Effector memory CD8-positive, alpha-beta T cell (primary cell): ENCODE measurements at places on chromosomes 12 and 14.
A peak's percentile ranks its signal among the peaks of the same experiment; 100 is the strongest.

DNA sequence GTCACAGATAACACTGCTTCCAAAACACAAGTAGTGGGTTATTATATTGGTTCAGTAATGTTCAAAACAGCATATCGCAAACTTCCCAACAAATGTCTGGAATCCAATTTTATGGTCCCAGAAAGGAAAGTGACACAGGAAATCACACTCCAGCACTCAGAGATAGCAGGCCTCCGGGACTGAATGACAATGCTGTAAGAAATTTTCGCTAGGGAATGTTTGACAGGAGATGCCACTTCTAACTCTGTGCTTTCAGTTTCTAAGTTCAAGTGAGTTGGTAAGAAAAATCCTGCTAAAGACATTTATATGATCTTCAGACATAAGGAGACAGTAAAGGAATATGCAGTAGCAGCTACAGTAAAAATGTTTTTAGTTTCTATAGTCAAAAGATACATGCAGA lies 93.2 kb downstream of the SLC2A13 start:
- DNase-seq: no peak

DNA sequence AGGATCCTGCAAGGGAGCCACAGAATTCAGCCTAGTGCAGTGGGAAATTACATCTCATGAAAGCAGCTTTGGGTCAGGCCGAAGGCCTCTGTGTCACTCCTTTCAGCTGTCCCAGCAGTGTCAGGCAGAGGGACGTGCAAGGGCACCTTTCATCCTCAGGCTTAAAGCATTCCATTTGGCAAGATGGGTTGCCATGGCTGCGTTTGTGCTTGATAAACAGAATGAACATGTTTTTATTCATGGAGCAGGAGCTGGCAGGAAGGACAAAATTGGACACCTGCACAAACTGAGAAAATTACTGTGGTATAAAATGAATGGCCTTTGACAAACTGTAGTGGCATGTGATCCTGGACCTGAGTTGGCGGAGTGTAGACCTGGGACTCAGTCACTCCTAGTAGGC lies 29.4 kb downstream of the ACAD10 start:
- no peak for DNase-seq

DNA sequence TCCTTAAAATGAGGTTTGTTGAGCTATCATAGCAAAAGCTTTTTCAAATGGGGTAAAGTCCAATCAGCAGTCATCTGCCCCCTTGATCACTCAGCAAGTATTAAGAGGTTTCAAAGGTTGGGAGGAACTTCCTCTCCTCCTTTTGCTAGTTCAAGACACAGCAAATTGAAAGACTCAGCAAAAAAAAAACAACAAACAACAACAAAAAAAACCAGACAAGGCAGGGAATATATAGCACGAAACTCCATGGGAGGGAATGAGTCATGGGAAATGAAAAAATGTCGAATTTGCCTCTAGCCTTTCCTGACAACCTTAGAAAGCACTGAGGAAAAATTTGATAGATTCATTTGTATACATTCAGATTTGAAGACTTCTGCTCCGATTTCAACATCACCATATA lies 1.6 kb upstream of the SLC7A8 start:
- no peak for DNase-seq

DNA sequence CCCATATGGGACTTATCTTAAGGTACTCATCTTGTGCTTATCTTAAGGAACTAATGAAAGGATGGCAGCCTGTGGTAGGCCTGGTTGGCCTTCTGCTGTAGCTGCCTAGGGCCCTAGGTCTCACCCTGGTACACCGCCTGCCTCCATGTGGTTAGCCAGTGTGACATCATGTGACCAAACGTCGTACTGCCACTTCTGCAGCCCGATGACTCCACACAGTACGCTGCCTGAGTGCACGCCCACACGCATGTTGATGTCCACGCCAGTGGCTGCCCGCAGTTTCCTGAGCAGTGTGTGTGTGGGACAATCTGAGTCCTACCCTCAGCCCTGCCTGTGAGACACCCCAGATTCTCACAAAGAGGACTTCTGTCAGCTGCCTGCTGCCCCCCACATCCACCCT lies 5.1 kb downstream of the ADCY4 start:
- peak; percentile 83 for DNase-seq

GRCh38 chr14:38079886-38080285 lies 127.8 kb upstream of the SSTR1 start:
- DNase-seq: no peak
